Activated CD4-positive, alpha-beta T cell treated with anti-CD3 and anti-CD28 coated beads for 36 hours (primary cell): ENCODE measurements at places on chromosomes 1 and 21.

- no peak for DNase-seq
These were observed 110.5 kb upstream of the COA6 start for GRCh38 chr1:234262754-234263105.

DNA sequence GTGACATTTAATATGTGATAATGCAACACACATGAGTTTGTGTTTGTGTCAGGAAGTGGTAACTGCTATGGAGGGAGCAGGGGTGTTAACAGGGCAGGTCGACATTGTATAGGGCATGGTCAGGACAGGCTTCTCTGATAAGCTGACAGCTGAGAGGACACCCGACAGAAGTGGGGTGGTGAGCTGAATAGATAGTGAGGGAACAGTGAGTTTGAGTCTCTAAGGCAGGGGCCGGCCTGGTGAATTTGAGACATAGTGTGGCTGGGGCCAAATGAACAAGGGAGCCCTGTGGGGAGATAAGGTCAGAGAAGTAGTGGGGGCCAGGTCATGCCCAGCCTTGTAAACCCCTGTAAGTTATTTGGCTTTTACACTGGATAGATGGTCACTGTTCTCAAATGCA is 217.4 kb upstream of the KIAA0040 start:
- no peak for DNase-seq

DNA sequence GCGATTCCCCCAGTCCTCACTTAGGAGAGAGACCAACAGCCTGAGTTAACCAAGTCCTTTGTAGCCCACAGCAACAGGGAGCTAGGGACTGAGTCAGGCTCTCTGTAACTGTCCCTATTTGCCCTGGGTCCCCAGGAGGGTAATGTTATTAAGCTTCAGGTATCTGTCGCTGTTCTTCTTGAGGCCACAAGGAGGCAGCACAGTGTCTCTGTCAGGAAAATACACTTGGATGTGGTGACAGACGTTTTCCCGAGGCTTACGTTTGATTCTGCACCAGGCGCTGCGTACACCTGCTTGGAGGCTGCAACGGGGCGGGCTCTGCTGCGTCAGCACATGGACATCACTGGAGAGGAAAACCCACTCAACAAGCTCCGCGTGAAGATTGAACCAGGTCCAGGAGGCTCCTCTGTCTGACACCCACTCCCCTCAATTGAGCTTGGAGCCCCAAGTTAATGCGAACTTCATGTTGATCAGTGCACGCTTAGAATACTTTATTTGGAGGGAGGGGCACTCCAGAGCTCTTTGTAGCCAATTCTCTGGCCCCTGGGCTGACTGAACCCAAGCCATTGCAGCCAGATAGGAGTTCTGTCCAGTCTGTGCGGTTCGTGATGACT is 10.7 kb upstream of the ELF3 start:
- peak; percentile 45 for DNase-seq

DNA sequence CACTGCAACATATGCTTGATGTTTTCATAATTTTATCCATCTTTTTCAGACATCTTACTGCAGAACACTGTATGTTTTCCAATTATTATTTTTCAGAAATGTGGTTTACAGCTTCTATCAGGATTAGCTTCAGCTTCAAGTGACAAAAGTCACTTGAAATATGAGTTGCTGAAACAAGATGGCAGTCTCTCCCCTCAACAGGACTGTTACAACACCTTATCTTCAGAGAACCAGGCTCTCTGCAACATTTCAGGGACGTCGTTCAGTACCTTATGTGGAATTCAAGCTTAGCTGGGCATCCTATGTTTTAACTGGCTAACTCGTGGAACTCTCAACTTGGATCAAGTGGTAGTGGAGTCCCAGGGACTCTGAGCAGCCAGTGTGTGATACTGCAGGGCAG is 2.0 kb upstream of the UBE2G2 start:
- DNase-seq = no peak

DNA sequence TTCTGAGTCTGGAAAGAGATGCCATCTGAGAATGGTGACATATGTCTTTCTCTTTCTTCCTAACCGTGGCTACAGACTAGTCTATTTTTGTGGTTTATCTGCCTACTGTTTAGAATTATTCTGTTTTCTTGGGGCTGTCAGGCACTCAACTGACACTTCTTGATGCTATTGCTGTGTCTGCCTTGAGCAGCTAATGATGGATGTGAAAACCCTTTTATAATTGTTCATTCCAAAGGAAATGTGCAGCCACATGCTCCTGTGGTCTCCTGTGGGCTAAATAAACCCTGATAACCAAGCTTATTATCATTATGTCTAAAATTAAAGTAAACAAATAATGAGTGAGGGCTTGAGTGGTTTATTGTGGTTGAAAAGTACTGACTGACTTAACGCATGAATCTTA is 52.7 kb upstream of the CXADR start:
- no peak for DNase-seq

DNA sequence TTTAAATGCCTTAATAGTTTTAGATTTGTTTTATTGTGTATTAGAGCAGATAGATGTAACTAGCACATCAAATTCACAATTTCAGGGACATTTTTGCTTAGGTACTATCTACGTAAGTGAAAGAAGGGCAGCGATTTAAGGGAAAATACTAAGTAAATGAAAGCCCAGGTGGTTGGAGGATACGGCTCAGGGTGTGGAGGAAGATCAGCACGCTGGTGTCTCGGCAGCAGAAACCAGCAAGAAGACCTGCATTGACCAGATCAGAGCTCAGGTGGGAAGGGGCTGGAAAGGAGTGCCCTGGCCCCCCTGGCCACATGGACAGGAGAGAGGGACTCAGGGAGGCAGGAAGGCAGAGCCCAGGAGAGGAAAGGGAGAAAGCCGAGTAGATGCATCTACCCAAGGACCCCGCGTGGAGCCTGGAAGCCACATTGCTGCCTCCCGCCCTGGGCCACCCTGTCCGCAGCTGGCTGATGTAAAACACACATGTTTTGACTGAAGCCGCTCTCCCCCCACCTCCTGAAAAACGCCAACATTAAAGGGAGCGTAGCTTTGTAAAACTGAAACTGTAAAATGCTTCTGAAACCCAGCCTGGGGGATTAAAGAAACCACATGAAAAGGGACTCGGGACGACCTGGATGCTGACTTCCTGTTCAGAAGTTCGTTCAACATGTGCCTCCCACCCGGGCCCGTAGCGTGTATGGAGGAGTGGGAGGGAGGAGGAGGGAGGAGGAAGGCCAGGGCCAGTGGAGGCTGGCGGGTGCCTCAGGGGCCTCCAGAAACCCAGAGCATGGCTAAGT is 72.6 kb upstream of the TARDBP start:
- peak; percentile 73 for DNase-seq

DNA sequence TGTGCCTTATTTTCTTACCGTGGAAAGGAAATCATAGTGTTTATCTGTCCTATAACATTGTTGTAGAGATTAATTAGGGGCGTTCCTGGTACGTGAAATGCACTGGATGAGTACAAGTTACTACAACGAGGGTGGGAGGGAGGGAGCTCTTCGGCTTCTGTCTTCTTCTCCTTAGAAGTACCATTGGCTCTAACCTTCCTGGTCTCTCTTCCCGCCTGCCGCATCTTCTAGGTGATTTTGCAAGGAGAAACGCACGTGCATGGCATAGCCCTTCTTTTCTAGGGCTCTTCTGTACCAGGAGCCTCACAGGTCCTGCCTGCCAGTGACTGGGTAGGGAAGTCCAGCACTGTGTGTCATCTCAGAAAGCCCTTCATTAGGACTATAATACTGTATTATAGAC is 16.8 kb downstream of the SH3BP5L start:
- DNase-seq = no peak

GRCh38 chr1:82517586-82517985 is 716.9 kb downstream of the ADGRL2 start:
- DNase-seq = no peak

DNA sequence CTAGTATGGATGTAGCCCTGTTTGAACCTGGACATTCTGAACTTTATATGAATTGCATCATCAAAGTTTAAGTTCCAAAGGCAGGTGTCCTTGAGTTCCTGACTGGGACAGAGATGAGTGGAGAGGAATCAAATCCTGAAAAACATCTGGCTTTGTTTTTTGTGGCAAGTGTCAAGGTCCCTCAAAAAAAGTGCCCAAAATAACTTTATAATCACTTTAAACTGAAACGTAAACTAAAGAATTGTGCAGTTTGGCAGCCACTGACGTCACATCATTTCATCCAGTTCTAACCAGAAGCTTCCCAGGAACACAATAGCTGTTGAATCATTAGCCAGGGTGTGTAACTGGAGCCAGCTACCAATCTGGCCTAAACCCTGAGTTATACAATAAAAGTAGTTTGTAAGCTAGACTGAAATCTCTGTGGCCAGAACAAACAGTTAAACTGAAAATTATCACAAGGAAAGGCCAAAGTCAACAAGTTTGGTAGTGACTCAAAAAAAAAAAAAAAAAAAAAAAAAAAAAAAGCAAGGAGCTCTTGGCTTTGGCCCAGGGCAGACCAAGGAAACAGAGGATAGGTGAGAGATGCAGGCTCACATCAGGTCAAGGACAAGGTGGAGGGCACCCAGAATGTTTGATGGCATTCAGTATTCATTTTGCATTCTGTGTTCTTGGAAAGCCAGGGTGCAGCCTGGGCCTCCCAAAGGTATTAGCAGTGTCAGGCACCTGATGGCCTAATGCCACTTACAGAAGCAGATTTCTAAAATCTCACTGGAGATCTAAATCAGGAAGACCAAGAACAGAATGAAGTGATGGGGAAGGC is 74.3 kb downstream of the TNFSF18 start:
- no peak for DNase-seq

GRCh38 chr1:25520446-25521061 is 22.9 kb upstream of the LDLRAP1 start:
- peak; percentile 86 for DNase-seq

DNA sequence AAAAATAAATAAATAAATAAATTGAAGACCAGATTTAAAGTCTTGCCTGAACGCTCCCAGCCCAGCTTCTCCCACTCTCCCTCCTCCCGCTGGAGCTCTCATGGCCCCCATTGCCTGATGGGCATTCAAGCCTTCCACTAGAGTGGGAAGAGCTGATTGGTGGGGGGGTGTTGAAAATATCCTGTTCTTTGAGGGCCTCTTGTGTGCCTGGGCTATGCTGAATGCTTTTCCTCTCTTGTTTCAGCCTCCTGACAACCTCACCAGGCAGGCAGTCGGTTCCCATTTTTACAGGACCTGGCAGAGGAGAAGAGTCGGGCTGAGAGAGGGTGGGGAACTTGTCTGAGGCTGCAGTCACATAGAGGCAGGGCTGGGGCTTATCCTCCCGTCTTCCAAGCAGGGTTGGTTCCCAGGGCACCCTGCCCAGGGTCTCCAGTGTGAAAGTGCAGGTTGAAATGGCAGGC is 59.2 kb upstream of the SSBP3 start:
- no peak for DNase-seq

DNA sequence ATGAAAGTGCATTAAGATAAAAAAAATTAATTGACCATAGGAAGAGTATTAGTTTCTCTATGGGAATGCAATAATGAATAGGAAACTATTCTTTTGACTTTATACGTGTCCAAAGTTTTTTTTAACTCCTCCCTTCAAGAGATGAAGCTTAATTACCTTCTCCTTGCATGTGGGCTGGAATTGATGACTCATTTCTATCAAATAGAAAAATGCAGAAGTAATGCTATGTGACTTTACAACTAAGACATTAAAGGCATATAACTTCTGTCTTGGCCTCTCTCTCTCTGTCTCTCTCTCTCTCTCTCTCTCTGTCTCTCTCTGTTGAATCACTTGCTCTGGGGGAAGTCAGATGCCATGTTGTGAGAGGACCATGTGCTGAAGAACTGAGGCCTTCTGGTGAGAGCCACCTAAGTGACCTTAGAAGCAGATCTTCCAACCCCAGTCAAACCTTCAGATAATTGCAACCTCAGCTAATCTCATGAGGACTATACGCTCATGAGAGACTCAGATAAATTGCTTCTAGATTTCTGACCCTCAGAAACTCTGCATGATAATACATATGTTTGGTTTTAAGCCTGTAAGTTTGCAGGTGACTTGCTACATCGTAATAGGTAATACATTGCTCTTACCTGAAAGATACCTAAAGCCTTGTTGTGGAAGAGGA is 414.2 kb downstream of the KCNT2 start:
- DNase-seq = no peak

- no peak for DNase-seq
These were observed 221.9 kb downstream of the GIPC2 start for GRCh38 chr1:78267513-78268218.

GRCh38 chr1:235635938-235636662 is 13.5 kb downstream of the GNG4 start:
- DNase-seq = no peak

GRCh38 chr1:161719325-161719611 is 2.1 kb upstream of the FCRLB start:
- no peak for DNase-seq

GRCh38 chr21:42214921-42215320 is 4.0 kb upstream of the ABCG1 start:
- no peak for DNase-seq

- DNase-seq = no peak
These were observed 99.6 kb downstream of the DTL start for GRCh38 chr1:212135166-212135565.

DNA sequence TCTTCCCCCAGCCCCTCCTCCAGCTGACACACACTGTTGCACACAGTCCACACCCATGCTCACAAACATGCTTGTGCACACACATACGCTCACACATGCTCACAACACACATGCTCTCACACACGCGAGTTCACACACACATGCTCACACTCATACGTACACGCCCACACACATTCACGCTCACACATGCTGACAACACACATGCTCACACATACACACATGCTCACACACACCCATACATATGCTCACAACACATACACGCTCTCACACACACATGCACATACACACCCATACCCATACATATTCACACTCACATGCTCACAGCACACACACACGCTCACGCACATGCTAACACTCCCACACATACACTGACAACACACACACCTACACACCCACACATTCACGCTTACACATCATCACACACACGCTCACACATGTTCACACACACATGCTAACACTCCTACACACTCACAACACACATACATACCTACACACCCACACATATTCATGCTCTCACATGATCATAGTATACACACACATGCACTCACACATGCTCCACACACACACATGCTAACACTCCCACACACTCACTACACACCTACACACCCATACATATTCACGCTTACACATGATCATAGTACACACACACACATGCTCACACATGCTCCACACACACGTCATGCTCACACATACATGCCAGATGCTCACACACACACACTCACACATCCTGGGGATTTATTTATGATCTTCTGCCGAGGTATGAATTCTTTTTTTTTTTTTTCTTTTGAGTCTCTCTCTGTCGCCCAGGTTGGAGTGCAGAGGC is 10.7 kb downstream of the DRAXIN start:
- DNase-seq = no peak

DNA sequence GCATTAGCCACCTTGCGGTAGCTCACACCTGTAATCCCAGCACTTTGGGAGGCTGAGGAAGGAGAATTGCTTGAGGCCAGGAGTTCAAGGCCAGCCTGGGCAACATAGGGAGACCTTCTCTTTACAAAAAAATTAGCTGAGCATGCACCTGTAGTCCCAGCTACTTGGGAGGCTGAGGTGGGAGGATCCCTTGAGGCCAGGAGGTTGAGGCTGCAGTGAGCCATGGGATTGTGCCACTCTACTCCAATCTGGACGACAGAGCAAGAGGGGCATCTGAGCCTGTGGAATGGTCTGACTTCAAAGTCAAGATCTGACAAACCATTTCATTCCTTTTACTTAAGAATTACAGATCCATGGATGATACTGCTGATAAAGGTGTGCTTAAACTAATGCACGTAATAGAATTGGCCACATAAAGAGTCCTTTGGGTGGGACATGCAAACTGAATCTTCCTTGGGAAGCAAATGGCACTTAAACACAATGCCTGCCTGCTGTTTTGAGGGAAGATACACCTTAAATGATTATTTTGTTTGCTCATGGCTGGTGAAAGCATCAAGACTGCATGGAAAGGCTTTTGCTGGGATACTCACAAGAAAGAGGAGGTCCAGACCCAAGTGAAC is 2.5 kb upstream of the TMEM201 start:
- DNase-seq = no peak
